Foreskin keratinocyte (primary cell): ENCODE measurements at places on chromosomes 5 and 9. TPM values are rescaled to one million over a fixed set of nuclear protein-coding genes. Genes with fewer than 3 reads are reported as not detected.
A peak's percentile ranks its signal among the peaks of the same experiment; 100 is the strongest.

- peak; percentile 73 for DNase-seq
Measured at GRCh38 chr5:151617841-151618710, 26.9 kb upstream of the FAT2 start.

- DNase-seq = no peak
Measured at GRCh38 chr9:137642118-137642601, 23.4 kb downstream of the EHMT1 start.

GABRA1 gene
- not detected in 2 replicates for total RNA-seq

GALNT12 gene
- 0.34 and 0.81 TPM in 2 replicates for total RNA-seq

POLE3 gene
- total RNA-seq = 63.7 and 67.4 TPM in 2 replicates
